ENCODE measurements at places on chromosomes 6 and 20.

- DNase-seq: no peak
These were observed 1.9 kb upstream of the AFDN start for GRCh38 chr6:167824591-167825331.

DNA sequence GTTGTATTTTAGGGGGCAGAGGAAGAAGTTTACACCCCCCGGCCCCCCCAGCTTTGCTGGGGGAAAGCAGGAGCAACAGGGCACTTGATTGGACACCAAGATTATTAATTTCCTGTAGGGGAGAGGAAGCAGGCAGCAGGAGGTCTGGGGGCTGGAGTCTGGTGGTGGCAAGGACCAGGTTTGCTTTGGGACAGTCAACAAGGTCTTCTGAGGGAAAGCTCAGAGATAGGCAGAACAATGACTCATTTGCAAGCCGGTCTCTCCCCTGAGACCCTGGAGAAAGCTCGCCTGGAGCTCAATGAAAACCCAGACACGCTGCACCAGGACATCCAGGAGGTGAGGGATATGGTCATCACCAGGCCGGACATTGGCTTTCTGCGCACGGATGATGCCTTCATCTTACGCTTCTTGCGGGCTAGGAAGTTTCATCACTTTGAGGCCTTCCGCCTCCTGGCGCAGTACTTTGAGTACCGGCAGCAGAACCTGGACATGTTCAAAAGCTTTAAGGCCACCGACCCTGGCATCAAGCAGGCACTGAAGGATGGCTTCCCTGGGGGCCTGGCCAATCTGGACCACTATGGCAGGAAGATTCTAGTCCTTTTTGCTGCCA, 1.6 kb downstream of the CLVS2 start:
- no peak for DNase-seq

DNA sequence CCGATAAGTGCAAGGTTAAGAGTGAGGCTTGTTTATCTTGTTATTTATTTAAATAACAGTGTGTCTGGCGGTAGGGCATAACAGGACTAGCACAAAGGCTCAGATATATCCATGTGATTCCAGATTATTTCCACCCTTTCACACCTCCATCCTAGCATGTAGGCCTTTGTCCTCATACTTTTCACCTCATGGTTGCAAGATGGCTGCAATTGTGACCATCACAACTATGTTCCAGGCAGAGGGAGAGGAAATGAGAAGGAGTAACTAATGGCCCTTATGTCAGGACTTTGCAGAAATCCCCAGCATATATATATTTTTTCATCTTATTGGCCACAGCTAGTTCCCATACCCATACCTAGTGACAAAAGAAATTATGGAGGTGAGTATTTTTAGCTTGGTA, 23.5 kb upstream of the RALY start:
- no peak for DNase-seq

- DNase-seq: no peak
These were observed 10.1 kb upstream of the SLC22A7 start for GRCh38 chr6:43287717-43288679.

DNA sequence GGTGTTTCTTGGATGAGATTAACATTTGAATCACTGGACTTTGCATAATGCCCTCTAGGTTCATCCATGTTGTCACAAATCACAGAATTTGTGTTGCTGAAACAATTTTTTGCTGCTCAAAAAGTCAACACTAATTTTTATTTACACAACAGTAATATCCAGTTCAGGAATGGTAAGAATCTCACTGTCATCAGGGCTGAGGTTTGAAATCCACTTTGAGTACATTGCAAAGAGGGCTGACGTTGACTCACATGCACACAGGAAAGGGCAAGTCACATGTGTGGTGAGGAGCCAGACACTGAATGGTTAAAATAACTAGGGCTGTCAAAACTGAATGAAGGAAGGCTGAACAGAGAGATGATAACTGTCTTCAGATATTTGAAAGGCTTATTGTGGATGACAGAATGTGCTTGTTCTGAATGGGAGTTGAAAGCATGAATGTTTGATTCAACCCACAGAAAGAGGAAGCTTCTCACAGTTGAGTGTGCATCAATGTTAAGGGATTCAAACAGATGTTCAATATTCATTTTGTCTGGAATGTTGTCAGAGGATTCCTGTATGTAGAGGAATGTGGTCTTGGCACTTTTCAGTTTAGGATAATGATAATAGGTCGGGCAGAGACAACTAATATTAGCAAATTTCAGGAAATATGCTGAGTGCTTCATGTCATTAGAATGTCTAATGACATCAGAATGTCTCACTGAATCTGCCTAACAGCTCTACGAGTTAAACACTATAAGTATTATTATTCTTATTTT, 3.6 kb upstream of the ADGRG6 start:
- no peak for DNase-seq

- no peak for DNase-seq
These were observed 48.9 kb upstream of the SIRPA start for GRCh38 chr20:1846341-1846740.

GRCh38 chr6:99014061-99014460, 66.3 kb upstream of the FBXL4 start:
- DNase-seq: no peak

DNA sequence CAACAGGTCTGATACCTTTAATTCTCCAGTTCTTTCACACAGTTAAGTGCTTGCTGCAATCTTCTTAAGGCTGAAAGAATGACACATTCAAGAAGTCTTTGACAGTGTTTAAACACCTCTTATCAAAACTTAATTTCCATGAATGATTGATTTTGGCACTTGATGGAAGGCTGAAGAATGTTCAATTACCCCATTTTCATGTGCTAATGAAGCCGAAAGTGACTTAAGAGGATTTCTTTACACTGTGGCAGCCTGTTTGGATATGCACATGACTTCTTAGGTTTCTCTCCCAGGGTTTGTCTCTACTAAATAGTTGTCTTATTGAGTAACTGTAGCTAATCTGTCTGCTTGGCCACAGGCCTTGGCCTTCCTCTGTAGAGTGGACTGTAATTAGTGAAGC, 81.1 kb upstream of the PRDM1 start:
- no peak for DNase-seq

GRCh38 chr6:70663881-70664466, 3.7 kb upstream of the SMAP1 start:
- no peak for DNase-seq

DNA sequence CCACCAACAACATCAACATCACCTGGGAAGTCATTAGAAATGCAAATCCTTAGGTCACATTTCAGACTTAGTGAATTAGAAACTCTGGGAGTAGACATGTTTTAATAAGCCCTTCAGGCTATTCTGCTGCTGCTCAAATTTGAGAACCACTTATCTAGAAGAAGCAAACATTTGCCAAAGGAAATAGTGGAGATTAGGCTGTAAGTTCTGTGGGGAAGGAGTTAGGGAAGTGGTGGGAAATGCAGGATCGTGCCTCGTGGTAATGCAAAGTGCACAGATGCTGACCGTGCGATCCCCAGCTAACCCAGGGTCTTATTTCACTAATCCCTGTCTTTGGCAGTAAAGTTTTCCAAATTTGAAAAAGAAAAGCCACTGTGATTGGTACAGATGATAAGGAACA, 328.5 kb downstream of the EPM2A start:
- no peak for DNase-seq

- DNase-seq: no peak
These were observed 5.8 kb downstream of the TNFRSF21 start for GRCh38 chr6:47303861-47304260.
